Hypothalamus (tissue), 51 donors: ENCODE measurements at places on chromosomes 5 and 9.

- peak; percentile 38 for DNase-seq
Measured at GRCh38 chr5:132385326-132386105, 16.0 kb downstream of the SLC22A5 start.

- DNase-seq = no peak
Measured at GRCh38 chr5:67802766-67803165, 412.8 kb upstream of the PIK3R1 start.

DNA sequence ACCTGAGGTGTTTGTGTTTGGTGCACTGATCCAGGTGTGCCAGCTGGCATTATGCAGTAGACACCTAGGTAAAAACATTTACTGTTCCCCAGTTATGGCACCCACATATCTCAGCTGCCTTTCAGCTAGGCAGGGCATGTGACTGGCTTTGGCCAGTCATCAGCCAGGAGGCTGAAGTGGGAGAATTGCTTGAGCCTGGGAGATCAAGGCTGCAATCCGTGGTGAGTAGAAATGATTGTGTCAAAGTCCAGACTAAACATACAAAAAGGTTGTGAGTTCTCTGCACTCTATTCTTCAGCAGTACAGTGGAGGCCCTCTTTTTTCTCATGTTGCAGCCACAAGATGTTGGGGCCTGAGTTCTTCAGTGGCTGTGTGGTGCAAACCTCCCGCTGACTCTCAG is 3.2 kb upstream of the FBLL1 start:
- no peak for DNase-seq

GRCh38 chr9:96014078-96014477 is 138.6 kb downstream of the ERCC6L2 start:
- no peak for DNase-seq

GRCh38 chr5:159410480-159410879 is 80.2 kb upstream of the IL12B start:
- DNase-seq = no peak

GRCh38 chr5:96614110-96614691 is 48.0 kb upstream of the CAST start:
- no peak for DNase-seq

DNA sequence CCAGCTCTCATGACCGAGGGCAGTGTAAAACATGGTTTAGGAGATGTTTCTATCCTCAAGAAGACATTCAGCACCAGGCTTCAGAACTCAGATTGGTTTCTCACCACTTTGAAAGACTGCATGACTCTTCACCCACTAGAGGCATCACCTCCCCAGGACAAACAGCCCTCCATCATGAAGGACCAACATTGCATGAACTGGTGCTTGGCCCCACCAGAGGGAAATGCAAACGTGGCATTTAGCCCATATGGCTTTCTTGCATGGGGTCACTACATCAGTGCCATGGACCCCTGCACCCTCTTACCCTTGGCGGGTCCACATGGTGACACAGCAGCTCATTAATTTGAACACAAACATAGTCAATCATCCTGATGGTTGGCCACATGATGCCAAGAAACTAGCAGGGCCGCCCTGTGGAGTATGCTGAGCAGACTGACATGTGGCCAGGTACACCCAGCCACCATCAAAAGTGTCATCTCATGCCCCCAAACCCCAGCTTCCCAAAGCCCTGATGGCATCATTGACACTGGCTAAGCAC is 129.5 kb upstream of the FSTL4 start:
- no peak for DNase-seq

- no peak for DNase-seq
Measured at GRCh38 chr9:4796988-4797853, 4.5 kb downstream of the RCL1 start.

GRCh38 chr5:179923436-179923835 is 15.7 kb upstream of the TBC1D9B start:
- DNase-seq = no peak
